Mammary microvascular endothelial cell (primary cell): ENCODE measurements at places on chromosomes 4 and X. TPM values are rescaled to one million over a fixed set of nuclear protein-coding genes. Genes with fewer than 3 reads are reported as not detected.

RTL5 gene
- 0.44 and 0.60 TPM in 2 replicates for total RNA-seq

HSFX2 gene
- not detected in 2 replicates for total RNA-seq

ETNPPL gene
- total RNA-seq = 0.25 and 0.53 TPM in 2 replicates

PASD1 gene
- total RNA-seq = not detected in 2 replicates

GABRB1 gene
- not detected in 2 replicates for total RNA-seq

ARR3 gene
- total RNA-seq = not detected in 2 replicates

SHROOM4 gene
- 38.3 and 45.8 TPM in 2 replicates for total RNA-seq

CENPE gene
- 19.1 and 19.4 TPM in 2 replicates for total RNA-seq

NXF2B gene
- total RNA-seq = not detected in 2 replicates

ZNF732 gene
- total RNA-seq = 1.6 and 2.0 TPM in 2 replicates

DOK7 gene
- total RNA-seq = not detected in 2 replicates

SLC39A8 gene
- total RNA-seq = 5.3 and 6.0 TPM in 2 replicates

EGF gene
- total RNA-seq = not detected in 2 replicates

ZNF595 gene
- total RNA-seq = 3.4 and 4.3 TPM in 2 replicates

STAP1 gene
- total RNA-seq = not detected in 2 replicates

ALAS2 gene
- not detected in 2 replicates for total RNA-seq

SSX2B gene
- total RNA-seq = not detected in 2 replicates

BBS7 gene
- total RNA-seq = 18.6 and 22.1 TPM in 2 replicates

GNRHR gene
- not detected in 2 replicates for total RNA-seq

GRIA2 gene
- total RNA-seq = not detected in 2 replicates

RNF175 gene
- total RNA-seq = not detected in 2 replicates

HHIP gene
- total RNA-seq = 52.4 and 79.0 TPM in 2 replicates

PDZD4 gene
- not detected in 2 replicates for total RNA-seq

ITIH6 gene
- not detected in 2 replicates for total RNA-seq

EXOC1L gene
- total RNA-seq = not detected in 2 replicates

RNF150 gene
- 0.05 TPM in 1 of 2 replicates, not detected in the other for total RNA-seq

PIN4 gene
- 8.0 and 12.2 TPM in 2 replicates for total RNA-seq

EREG gene
- under 0.01 and 0.10 TPM in 2 replicates for total RNA-seq

CDS1 gene
- under 0.01 TPM in 1 of 2 replicates, not detected in the other for total RNA-seq

CXCL5 gene
- total RNA-seq = 1.3 and 1.8 TPM in 2 replicates

FDCSP gene
- total RNA-seq = not detected in 2 replicates

IL1RAPL1 gene
- 0.47 and 0.59 TPM in 2 replicates for total RNA-seq
